CD4-positive, alpha-beta T cell treated with Interleukin-21 for 1 hour (primary cell): ENCODE measurements at places on chromosomes 5 and 9.

DNA sequence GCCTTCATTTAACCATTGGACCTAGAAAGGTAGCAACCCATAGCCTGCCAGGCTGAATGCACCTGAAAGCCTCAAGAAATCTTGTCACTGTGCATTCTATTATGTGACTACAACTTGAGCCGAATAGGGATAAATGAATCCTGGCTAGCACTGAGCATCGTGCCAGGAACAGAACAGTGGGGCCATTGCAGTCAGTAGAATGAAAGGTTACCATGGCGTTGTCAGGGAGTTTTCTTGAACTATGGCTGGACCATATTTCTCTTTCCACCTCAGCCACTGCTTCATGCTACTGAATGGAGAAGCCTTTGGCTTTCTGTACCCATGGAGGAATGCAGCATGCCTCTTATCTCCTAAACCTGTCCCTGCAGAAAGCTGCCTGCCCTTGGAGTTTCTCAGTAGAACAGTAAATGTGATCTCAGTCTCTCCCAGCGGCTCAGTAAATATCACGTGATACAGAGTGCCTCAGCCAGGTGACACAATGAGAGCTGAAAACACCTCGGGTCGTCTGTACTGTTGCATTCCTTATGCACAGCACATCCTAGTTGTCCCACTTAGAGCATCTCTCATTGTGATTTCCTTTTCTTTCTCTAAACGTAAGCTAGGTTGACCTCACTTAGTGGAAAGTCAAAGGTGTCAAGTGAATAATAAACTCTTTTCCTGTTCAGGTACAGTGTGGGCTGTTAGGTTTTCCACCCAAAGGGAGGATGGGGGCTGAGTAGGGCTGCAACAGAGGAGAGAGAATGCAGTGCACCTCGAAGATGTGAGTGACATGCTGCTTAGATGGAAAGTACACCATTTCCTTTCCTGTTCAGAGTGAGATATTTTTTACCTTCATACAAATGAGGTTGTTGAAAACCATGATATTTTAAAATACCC is 115.3 kb downstream of the MACIR start:
- DNase-seq, result no peak

- DNase-seq, result no peak
These were observed 44.1 kb downstream of the COL23A1 start for GRCh38 chr5:178545941-178546674.

DNA sequence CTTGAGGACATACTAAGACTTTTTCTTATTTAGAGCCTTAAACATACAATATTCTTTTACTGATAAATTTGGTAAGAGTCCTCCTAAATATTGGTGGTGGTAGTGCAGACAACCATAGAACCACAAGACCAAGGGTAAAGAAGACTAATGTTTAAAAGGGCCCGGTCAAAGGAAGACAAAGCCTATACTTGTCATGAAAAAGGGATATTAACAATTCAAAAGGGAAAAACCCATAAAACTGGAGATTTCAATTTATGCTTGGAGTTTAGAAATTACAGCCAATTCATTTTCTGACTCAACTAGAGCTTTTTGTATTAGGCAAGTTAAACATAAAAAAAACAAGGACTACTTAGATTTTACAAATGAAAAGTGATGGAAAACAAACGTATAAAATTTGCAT is 24.4 kb downstream of the FEM1C start:
- no peak for DNase-seq

- DNase-seq, result no peak
These were observed 115.9 kb upstream of the GAS1 start for GRCh38 chr9:87063246-87063645.

GRCh38 chr5:67809589-67809988 is 406.0 kb upstream of the PIK3R1 start:
- no peak for DNase-seq

- DNase-seq, result no peak
These were observed 273.9 kb upstream of the IRX2 start for GRCh38 chr5:3025392-3025791.

DNA sequence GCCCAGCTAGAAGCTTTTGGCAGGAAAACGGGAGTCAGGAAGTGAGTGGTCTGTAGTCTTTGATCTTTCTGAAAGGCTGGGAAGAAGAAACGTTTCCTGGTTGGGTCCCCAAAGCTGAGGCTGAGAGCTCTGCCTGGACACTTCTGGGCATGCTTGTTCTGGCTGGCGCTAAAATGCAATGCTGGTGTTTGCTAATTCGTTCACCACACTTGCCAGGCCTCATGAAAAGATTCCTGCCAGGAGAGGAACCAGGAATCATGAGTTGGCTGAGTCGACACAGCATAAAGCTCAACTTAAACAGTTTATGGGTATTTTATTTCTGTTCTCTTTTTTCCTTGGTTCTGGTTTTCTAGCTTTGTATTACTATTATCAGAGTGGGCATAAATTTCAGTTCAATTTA is 10.7 kb upstream of the PTGR1 start:
- DNase-seq, result no peak

DNA sequence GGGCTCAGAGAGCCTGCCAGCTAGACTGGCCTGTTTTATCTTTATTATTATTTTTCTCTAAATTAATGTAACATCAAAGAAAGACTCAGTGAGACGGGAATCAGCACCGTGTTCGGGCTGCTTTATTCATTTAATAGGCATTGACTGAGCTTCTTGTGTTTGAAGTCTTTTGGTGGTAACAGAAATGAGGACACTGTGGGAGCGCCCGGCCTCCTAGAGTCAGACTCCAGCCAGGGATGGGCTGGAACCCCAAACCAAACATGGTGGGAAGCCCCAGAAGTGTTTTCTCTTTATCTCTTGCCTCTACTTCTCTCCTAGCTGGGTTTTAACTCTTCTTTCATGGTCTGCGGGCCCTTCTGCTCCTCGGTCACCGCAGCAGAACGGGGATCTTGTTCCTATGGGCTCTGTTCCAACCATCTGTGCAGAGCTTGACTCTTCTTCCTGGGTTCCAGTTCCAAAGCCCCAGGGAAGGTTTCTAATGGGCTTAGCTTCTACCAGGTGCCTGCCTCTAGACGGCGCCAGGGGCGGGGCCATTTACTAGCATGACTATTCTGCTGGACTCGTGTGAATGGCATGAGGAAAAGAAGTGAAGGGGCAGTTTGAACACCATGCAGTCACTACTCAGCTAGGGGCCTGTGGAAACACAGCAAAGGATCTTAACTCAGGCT is 123.8 kb downstream of the FGF18 start:
- DNase-seq, result no peak

GRCh38 chr5:42858687-42859086 is 47.0 kb upstream of the SELENOP start:
- no peak for DNase-seq

DNA sequence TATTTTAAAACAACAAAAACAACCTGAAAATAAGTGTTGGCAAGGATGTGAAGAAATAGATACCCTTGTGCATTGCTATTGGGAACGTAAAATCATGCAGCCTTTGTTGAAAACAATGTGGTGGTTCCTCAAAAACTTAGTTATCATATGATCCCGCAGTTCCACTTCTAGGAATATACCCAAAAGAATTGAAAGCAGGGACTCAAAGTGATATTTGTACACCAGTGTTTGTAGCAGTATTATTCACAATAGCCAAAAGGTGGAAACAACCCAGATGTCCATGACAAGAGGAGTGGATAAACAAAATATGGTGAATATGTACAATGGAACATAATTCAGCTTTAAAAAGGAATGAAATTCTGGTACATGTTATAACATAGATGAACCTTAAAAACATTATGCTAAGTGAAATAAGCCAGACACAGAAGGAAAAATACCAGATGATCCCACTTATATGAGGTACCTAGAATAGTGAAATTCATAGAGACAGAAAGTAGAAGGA is 29.0 kb downstream of the IRF1 start:
- no peak for DNase-seq

DNA sequence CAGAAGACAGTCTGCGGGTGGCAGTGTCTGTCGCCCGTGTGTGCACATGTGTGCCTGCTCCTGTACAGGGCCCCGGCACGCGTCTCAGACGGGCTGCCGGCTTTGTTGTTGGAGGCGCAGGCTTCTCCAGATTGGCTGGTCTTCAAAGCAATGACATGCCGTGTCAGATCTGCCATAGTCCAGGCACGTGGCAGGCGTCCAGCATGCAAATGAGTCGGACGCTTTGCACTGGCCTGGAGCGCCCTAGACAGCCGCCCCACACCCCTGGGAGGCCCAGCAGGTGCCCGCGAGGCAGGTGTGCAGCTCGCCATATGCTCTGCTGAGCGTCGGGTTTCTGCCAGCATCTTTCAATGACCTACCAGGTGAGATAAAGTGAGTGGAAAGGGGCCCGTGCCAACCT is 71.5 kb downstream of the GADD45G start:
- no peak for DNase-seq

DNA sequence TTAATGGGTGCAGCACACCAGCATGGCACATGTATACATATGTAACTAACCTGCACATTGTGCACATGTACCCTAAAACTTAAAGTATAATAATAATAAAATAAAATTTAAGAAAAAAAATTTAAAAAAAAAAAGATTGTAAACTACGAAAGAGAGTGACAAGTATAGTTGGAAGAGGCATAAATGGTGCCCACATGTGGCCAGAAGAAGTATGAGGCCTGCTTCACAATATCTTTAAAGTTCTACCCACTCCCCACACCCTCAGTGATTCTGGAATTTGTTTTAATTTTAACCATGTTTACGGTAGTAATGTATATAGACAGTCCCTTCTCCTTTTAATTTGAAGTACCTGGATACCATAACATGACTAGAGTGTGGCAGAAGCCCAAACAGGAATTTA is 172.7 kb downstream of the CHSY3 start:
- no peak for DNase-seq

DNA sequence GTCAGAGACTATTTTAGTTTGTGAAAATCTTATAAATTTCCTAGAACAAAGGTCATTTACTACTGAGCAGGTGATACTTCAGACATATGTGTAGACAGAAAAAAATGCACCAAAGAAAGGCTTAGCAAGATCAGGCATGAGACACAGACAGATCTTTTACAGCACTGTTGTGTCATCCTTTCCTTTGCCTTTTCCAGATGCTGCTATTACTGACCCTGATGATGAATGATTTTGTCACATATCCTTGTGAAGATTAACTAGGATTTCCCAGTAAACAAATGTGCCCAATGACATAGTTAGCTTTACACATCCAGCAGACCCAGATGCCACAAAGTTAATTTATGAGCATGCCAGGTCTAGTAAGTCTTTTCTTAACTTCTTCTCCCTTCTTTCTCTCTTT is 68.2 kb downstream of the DMRTA1 start:
- DNase-seq, result no peak

GRCh38 chr5:82619097-82619496 is 340.9 kb upstream of the RPS23 start:
- no peak for DNase-seq

GRCh38 chr5:103461243-103461642 is 101.3 kb downstream of the NUDT12 start:
- DNase-seq, result no peak

GRCh38 chr9:131167146-131167692 is 41.8 kb downstream of the NUP214 start:
- no peak for DNase-seq
